NCI-H1694 treated with DMSO at 0.1 percent for 48 hours (cell line): ENCODE measurements at places on chromosomes 12 and 14.

DNA sequence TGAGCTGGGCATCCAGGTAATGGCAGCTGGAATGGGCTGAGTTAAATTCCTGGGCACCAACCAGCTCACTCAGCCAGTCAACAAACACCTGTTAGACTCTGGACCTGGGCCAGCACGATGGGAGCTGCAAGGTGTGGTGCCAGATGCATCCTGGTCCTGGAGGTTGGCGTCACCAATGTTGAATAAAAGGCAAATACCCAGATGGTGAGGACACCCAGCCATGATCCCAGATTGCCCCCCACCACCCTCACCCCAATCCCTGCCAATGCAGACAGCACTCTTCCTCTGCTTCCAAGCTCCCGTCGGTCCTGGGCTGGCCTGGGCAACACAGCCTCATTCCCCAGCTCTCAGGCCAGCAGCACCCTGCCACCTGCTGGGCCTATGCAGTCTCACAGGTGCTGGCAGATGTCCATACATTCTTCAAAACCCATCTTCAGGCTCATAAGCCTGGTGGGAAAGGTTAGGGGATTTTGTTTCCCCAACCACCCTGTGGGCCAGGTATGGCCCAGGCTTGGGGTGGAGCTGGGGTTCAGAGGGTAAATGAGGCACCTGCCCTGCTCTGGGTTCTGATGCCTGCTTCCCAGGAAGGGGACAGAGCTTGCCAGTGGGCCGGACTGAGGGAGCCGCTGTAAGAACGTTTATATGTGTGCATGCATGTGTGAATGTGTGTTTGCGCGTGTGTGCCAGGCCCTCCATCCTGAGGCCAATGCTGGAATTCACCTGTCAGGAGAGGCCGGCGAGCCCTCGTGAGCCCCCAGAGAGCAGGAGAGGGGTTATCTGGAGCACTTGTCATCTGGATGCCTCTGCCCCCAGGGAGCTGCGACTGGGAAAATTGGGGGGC lies 58.0 kb downstream of the LGMN start:
- peak; percentile 95 for DNase-seq

GRCh38 chr12:69068448-69068847 lies 135.5 kb upstream of the CPM start:
- no peak for DNase-seq

- no peak for DNase-seq
These were observed 58.8 kb downstream of the STON2 start for GRCh38 chr14:81341370-81341769.

GRCh38 chr12:93638095-93638494 lies 39.1 kb upstream of the CRADD start:
- no peak for DNase-seq

- DNase-seq = no peak
These were observed 2.1 kb downstream of the PLXNC1 start for GRCh38 chr12:94150240-94151121.

- DNase-seq = no peak
These were observed 642 bp upstream of the ACSM4 start for GRCh38 chr12:7303230-7303629.

- no peak for DNase-seq
These were observed 816 bp upstream of the GDF11 start for GRCh38 chr12:55741931-55742680.

DNA sequence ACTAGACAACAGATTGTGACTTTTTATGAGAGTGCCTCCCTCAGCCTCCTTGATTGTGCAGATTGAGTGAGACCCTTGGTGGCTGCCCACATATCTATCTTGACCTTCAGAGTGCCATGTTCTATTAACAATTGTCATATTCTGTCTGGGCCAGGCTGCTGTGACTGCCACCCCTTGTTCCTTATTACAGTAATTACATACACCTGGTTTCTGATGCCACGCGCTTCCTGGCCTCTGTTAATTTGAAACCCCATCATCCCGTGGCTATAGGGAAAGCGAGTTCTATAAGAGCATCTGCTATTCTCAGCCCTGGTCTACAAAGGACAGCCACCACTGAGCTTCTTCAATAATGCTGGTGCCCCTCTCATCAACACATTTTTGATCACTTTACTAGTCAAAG lies 228.7 kb downstream of the PCNX1 start:
- no peak for DNase-seq

DNA sequence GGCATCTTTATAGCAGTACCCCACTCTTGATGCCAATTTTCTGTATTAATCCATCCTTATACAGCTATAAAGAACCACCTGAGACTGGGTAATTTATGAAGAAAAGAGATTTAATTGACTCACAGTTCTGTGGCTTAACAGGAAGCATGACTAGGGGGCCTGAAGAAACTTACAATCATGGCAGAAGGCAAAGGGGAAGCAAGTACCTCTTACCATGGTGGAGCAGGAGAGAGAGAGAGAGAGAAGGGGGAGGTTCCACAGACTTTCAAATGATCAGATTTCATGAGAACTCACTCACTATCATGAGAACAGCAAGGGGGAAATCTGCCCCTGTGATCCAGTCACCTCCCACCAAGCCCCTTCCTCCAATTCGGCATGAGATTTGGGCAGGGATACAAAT lies 84.4 kb downstream of the SLC24A4 start:
- no peak for DNase-seq

GRCh38 chr12:31954925-31955858 lies 4.0 kb upstream of the RESF1 start:
- no peak for DNase-seq

DNA sequence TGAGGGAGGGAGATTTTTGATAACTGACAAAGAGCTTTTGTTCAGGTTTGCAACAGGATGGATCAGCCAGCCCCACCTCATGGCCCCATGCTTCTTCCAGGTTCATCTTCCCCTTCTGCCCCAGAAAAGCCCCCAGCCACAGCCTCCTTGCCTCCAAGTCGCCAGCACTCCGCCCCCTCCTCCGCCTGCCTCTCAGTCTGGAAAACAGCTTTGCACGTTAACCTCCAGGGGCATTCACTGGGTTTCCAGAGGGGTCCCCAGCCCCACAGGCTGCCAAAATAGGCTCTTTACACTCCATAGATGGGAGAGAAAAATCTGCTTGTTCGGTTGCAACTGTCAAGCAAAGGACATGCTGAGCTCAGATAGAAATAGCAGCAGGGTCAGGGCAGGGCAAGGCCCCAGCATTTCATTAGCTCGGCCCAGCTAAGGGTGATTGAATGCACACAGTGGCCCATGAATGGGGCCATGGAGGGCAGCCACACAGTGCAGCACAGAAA lies 253.6 kb downstream of the ZFP36L1 start:
- DNase-seq = no peak

DNA sequence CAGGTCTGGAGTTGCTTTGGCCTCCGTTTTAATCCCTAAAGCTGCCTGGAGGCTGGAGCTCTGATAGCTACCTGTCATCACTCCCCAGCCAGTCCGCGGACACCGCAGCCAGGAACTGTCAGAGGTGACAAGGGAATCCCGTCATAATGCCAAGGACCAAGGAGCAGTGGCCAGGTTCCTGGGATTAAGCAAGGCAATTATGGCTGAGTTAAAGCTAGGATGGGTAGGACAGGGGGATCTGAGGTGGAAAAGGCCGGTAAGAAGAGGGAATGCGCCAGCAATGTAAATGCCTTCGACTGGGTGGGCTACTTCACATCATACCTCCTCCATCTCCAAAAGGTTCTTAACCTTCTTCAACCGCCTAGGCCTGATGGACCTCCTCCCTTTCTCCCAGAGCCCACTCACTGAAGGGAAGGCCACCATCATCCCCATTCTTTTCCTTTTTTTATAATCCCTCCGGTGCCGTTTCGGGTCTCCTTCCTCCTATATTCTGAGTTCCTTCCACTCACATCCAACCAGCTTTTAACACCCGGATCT lies 1.9 kb downstream of the PPP1R3E start:
- peak; percentile 36 for DNase-seq

GRCh38 chr12:65493913-65494245 lies 215.4 kb downstream of the MSRB3 start:
- DNase-seq = no peak

DNA sequence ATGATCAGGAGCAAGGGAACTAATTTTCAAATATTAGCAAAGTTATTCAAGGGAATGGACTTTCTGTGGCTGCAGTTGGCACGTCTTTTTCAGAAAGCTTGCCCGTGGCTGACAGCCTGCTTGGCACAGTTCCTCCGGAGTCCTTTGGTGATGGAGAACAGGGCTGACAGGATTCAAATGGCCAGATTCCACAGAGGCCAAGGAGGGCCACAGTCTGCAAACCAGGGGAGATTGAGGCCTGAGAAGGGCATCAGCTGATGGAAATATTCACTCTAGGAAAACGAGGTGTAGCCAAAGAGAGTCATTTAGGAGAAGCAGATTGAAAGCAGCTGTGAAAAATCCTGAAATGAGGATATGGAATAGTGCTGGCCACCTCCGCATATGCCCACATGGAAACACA lies 178.3 kb downstream of the EMP1 start:
- no peak for DNase-seq

- DNase-seq = no peak
These were observed 24.4 kb downstream of the TUNAR start for GRCh38 chr14:95901054-95901453.

- no peak for DNase-seq
These were observed 1.2 kb downstream of the TARBP2 start for GRCh38 chr12:53502331-53502730.

- no peak for DNase-seq
These were observed 48.1 kb downstream of the KCNK13 start for GRCh38 chr14:90109858-90110257.

GRCh38 chr12:132030367-132031038 lies 80.8 kb downstream of the EP400 start:
- no peak for DNase-seq

DNA sequence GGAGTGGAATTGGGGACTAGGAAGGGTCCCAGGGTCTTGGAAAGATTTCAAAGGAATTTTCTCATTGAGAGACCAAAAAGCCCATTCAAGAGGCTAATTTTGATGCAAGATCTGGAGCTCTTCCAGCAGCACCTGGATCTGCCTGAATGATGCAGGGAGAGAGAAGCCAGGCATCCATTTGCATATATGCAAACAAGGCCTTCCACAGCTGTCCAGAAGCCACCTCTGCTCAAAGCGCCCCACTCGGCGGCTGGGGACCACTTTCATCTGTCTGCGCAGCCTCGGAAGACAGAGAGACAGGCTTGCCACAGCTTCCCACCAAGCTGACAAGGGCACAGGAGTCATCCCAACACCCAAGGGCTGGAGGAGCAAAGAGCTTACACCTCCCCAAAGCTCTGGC lies 295.6 kb downstream of the DPF3 start:
- no peak for DNase-seq

GRCh38 chr12:56723889-56724700 lies 1.0 kb downstream of the NACA start:
- peak; percentile 5 for DNase-seq

GRCh38 chr12:103912069-103912468 lies 18.1 kb upstream of the HSP90B1 start:
- DNase-seq = no peak

GRCh38 chr12:49482095-49483051 lies 56.5 kb upstream of the KCNH3 start:
- peak; percentile 72 for DNase-seq

DNA sequence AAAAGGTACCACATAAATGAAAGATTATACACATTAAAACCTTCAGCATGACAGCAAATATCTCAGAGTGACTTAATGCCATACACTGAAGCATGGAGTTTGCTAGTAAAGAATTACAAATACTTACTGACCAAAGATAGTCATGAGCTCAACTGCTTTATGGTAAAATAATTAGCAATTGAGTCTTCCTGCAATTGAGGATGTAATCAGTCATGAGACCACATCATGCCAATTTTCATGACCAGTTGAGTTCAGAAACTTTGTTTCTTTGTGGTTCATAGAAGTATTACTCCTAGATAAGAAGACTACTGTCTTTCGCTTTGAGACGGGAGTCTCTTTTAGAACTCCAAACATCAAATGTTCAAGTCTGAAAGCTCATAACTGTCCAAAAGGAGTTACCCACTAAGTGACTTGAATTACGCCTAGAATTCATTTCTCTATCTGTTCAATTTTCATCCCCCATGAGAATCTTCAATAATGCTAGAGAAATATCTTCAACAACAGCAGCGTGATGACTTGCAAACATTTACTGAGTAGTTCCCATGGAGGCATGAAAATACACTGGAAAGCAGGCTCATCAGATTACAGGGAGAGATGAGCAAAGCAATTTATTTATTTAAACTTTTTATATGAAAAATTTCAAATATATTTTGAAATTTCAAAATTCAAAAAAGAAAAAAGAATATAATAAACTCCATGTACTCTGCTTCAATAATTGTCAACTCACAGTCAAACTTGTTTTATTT lies 120.0 kb downstream of the BTG1 start:
- no peak for DNase-seq

DNA sequence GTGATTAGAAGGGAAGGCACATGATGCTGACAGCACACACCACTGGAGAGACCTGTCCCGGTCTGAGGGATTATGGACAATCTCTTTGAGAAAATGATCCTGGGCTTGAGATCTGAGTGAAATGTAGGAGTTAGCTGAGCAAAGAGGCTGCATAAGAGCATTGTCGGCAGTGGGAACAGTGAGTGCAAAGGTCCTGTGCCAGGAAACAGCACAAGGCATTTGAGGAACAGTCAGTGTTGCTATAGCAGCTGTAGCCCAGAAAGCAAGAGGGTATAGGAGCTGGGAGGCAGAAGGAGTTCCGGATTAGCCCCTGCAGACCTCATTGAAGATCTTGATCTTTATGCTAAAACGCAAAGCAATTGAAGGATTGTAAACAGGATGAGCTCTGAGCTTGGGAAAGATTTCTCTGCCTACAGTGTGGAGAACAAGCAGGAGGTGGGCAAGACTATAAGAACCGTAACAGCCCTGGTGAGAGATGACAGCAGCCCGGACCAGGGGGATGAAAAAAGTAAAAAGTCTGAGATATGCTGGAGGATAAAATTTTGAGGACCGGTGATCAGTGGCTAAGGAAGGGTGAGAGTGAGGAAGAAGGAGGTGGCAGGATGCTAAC lies 28.5 kb downstream of the CFL2 start:
- DNase-seq = no peak

DNA sequence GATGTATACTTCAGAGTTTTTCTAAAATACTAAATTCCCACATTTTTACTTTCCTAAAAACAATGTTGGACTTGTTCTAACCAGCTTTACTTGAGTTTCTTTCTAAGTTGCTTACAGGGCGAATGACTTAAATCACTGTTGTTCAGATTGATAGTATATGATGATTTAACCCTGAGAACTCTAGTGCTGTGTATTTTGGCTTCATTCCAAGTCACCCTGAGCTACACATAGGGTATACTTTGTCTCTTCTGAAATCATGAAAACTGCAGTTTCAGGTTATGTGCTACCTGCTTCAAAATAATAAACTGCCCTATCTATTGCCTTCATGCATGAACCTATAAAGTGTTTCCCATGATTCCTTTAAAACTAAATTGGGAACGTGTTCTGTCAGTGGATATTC lies 162.5 kb upstream of the PDE3A start:
- no peak for DNase-seq
